ENCODE measurements at places on chromosomes 16 and 17.

GRCh38 chr17:74211141-74211911 is 2.0 kb upstream of the TTYH2 start:
- peak; percentile 20 for DNase-seq

GRCh38 chr17:82013341-82013740 is 9.3 kb downstream of the CENPX start:
- DNase-seq = no peak

- no peak for DNase-seq
Measured at GRCh38 chr16:26118575-26118974, 426.8 kb downstream of the HS3ST4 start.

- DNase-seq = no peak
Measured at GRCh38 chr17:3739422-3740124, 15.9 kb downstream of the HASPIN start.

GRCh38 chr17:6054372-6054771 is 15.8 kb upstream of the WSCD1 start:
- no peak for DNase-seq

- no peak for DNase-seq
Measured at GRCh38 chr16:85082173-85083050, 29.9 kb downstream of the CIBAR2 start.

GRCh38 chr16:57380671-57381462 is 8.6 kb downstream of the CX3CL1 start:
- DNase-seq = no peak

DNA sequence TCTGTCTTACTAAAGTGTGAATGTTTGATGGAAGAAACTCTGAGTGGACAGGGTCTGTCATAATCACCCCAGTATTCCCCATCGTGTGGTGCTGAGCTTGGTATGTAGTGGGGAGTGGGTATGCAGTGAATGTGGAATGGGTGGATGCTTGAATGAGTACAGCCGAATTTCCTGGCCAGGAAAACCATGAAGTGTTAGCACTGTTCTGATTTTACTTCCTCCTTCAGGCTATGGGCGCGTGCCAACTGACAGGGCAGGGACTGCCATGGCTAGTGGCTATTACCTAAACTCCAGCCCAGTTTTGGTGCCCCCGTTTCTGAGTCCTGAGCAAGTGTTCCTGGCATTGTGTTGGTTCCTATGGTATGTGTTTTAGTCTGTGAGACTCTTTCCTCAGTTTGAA is 48.6 kb downstream of the PRKCA start:
- DNase-seq = no peak

GRCh38 chr17:80002070-80002641 is 33.5 kb downstream of the TBC1D16 start:
- no peak for DNase-seq

- no peak for DNase-seq
Measured at GRCh38 chr16:2295056-2295798, 27.3 kb upstream of the RNPS1 start.

- DNase-seq = no peak
Measured at GRCh38 chr17:38421171-38421841, 7.0 kb upstream of the ARHGAP23 start.

GRCh38 chr16:89146211-89147005 is 25.1 kb upstream of the CDH15 start:
- DNase-seq = no peak

DNA sequence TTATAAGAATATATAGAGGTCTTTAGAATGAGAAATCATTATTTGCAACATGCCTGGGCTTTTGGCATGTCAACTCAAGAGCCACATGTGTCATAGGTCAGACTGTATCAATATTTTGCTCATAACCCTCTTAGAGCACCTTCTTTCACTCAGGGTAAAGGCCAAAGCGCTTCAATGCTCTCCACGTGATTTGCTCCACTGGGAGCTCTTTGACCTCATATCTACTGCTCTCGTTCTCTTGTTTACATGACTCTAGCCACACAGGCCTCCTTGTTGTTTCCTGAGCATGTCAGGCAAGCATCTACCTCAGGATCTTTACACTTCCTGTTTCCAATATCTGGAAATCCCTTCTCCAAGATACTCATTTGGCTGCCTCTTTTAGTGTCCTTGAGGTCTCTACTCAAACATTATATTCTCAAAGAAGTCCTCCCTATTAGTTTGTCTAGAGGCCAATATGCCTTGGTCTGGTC is 148.4 kb downstream of the TOX3 start:
- DNase-seq = no peak

DNA sequence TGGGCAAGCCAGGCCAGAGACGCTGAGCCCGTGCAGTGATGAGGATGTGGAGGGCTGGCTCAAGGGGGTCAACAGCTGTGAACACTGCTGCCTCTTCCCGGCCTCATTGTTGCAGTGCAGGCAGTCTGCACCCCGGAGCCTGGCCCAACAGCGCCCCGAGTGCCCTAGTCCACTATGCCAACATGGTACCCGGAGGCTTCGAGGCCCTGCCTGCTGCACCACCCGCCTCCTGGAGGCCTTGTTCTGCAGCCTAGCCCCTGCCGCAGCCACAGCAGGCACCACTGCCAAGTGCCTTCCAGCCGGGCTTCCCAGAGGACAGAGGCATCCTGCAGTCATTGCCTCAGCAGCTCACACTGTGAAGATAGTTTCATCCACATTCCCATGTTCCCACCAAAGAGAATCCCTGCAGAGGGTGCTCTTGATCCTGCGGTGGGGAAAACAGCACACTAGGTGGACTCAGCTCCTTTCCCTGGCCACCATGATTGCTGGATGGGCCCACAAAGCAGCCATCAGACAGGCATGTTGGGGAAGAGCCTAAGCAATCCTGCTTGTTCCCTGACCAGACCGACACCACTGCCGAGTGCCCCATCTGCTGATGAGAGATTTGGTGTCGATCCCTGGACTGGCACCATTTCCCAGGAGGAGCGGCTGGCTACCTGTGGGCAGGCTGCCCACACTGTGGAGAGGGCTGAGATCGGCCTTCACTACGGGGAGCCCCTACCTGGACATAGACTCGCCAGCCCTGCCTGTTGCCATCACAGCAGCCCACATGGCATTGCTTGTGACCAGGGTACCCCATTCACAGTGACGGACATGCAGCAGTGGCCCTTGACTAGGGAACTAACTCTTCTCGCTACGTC is 44.9 kb downstream of the USP22 start:
- no peak for DNase-seq

DNA sequence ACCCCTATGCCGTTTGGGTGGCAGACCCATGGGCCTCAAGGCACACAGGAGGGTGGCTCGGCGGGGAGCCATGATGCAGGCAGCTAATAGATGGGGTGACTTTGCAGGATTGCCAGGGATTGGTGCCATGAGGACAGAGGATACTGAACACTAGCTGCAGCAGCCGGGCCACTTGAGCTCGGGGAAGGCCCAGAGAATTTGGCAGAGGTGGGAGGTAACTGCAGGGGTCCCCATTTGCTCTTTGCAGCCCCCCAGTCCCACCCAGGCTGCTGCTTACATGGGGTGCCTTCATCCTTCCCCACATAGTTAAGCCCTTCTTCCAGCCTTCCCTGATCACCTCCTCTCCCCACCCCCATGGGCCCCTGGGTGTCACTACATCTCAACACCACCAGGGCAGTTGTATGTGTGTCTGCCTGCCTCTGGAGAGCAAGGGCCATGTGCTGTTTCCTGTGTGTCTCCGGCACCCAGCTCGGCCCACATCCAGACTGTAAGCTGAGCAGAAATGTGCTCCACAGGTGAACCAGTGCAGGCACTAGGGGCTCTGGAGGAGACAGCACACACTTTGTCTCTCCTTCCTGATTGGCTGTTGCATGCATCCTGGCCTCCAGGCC is 52.0 kb downstream of the SREBF1 start:
- no peak for DNase-seq

GRCh38 chr17:6476810-6477179 is 32.5 kb downstream of the PIMREG start:
- DNase-seq = no peak

GRCh38 chr17:79915850-79916430 is 76.7 kb upstream of the CBX4 start:
- DNase-seq = no peak

Data from activated CD4-positive, alpha-beta T cell treated with anti-CD3 and anti-CD28 coated beads for 24 hours (primary cell).